ENCODE measurements at places on chromosomes 5 and 9. TPM values are rescaled to one million over a fixed set of nuclear protein-coding genes. Genes with fewer than 3 reads are reported as not detected.

GRCh38 chr5:138543730-138544104, 681 bp upstream of the ETF1 start:
- ATAC-seq: peak; percentile 72

GRCh38 chr9:130711469-130711868, 17.9 kb downstream of the EXOSC2 start:
- no peak for ATAC-seq

DNA sequence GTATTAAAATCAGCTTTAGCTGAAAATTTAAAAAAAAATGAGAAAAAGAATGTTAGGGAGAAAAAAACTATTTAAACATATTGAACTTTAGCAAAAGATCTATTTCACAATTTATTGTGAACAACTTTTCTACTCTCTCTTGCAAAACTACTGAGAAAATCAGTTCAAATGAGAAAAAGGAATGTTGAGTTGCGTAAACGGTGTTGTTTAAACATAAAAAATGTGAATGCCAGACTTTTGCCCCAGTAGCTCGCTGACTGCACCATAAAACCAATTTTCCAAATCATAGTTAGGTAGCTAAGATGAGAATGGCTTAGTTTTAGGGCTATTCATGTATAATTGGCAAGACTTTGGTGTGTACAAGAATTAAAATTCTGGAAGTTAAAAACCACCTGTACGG, 13.4 kb upstream of the RAD23B start:
- no peak for ATAC-seq

DNA sequence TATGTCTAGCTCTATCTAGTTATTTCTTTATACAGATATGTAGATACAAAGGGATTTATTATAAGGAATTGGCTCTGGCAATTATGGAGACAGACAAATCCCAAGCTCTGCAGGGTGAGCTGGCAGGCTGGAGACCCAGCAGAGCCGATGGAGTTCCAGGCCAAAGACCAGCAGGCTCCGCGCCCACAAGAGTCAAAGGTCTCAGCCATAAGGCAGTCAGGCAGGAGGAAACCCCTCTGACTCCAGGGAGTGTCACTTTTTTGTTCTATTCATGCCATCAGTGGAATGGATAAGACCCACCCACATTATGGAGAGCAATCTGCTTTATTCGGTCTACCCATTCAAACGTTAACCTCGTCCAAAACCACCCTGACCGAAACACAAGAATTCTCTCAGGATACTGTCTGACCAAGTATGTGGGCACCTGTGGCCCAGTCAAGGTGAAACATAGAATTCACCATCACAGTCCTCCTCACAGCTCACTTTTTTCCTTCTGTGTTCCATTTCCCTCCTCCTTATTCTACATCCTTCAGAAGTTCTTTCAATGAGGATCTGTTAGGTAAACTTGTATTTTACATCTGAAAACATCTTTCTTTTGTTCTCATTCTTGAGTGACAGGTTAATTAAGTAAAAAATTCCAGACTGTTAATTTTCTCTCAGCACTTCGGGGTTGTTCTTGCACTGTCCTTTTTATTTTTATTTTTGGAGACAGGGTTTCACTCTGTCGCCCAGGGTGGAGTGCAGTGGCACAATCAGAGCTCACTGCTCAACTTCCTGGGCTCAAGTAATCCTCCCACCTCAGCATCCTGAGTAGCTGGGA, 21.2 kb downstream of the RNF130 start:
- no peak for ATAC-seq

DNA sequence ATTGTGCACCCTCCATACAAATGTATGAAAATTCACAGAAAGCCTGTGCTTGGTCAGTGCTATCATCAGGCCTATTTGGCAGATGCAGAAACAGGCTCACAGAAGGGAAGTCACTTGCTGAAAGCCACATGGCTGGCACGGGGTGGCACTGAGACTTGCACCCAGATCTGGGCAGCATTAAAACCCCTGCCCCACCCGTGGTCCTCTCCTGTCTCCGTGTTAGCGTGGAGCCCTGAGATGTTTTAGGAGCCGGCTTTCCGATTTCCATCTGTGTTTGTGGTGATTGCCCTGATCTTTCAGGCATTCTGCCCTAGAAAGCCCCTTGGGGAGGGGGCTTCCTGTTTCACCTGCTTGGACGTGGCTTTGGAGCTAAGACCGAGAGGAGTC, 102.2 kb upstream of the IER5L start:
- ATAC-seq: no peak

DNA sequence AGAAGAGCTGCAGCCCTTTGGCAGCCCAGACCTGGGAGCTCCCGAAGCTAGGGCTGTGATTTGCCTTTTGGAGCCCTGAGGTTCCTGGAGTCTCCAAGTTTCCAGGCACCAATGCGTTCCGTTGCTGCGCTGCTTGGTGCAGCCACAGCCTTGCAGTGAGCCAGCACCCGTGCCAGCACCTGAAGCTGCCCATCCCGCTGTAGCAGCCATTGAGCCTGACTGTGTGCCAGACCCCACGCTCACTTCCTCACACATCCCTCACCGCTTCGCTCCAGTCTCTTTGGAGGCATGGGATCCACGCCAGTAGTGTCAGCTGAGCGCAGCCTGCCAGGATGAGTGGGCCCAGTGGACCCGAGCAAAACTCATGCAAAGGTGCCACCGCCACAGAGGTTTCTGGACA, 22.5 kb upstream of the C9orf72 start:
- no peak for ATAC-seq

- ATAC-seq: no peak
Observed at GRCh38 chr5:161546095-161546469, 443 bp downstream of the GABRB2 start.

- ATAC-seq: no peak
Observed at GRCh38 chr9:137918331-137919094, 40.9 kb downstream of the CACNA1B start.

GRCh38 chr9:137430723-137431415, 7.7 kb downstream of the NOXA1 start:
- ATAC-seq: no peak

GRCh38 chr5:175385691-175386362, 58.2 kb downstream of the DRD1 start:
- ATAC-seq: no peak

GRCh38 chr9:85067792-85068191, 398.3 kb downstream of the NTRK2 start:
- no peak for ATAC-seq

- ATAC-seq: peak; percentile 35
Observed at GRCh38 chr5:172380301-172380986, 73.9 kb downstream of the SH3PXD2B start.

DNA sequence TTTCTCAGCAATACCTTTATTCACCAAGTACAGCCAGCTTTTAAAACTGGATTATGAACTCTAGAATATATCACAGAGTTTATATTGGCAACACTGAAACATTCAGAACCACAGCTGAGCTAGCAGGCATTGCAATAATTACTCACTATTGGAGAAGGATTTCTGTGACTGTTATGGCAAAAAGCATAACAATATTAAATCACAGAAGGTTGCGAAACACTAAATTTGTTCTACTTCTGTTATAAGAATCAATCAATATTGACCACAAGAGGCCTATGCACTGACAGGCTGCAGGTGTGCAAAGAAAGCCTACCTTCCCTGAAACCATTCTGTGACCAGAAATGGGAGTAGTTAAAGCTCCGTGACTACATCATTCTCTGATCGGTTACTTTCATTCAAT, 59.2 kb downstream of the AP3B1 start:
- ATAC-seq: no peak

Gene DOK3
- 16.6 TPM for total RNA-seq

DNA sequence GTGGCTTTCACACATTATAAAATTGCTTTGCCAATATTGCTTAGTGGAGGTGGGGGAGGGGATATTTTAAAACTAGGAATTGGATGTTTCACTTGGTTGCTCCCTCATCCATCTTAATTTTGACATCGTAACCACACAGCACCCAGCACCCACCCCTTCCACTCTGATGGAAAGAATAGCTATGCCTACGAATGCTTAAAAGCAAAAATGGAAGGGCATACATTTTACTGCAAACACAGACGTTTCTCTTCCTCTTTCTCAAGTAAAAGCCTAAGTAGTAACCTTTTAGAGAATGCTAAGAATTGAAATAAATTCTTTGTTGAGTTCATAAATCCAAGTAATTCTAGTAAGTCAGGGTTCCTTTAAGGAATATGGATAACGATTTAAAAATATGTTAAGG, 69.9 kb downstream of the JAKMIP2 start:
- no peak for ATAC-seq

Gene FREM1
- total RNA-seq: 4.8 TPM

- no peak for ATAC-seq
Observed at GRCh38 chr9:31615966-31616365, 768.5 kb upstream of the ACO1 start.

DNA sequence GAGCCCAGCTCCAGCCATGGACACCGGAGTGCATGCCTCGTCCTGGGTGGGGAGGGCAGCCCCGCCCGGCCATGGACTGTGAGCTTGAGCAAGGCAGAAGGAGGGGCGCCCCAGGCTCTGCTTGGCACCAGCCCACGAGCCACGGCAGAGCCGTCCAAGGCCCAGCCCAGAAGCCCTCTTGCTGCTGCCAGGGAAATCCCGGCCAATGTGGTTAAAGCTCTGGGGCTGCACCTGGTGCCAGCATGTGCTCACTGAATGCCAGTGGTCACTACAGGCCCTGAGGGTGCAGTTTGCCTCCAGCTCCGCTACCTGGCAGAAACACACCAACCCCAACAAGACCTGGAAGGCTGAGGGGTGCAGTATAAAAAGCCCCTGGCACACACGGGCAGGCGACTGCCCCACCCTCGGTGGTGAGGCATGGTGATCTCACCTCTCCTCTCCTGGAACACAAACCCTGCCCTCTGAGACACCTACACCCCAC, 11.8 kb downstream of the BRD3 start:
- peak; percentile 95 for ATAC-seq

Gene OR2V1
- not detected for total RNA-seq

GRCh38 chr5:157924931-157925729, 66.2 kb upstream of the CLINT1 start:
- no peak for ATAC-seq

DNA sequence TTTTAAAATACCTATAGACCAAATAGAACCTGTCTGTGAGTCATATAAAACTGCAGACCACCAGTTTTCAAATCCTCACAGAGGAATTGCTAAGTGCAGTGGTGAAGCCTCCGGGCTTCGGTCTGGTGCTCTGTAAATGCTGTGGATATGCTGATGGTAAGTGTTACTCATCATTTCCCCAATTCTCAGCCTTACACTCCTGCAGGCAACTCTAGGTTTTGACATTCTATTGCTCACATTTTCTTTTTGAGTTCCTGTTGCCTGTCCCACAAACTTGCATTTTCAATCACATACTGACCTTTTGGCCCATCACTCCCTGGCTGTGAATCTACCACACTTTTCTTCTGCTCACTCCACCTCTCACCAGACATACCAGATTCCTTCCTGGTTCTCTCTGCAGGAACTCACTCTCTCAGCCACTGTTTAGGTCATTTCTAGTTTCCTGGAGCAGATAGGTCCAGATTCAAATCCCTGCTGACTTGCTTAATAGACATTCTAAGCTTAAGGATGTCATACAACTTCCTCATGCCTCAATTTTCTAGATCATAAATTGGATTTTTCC, 192.9 kb downstream of the RAB3C start:
- ATAC-seq: no peak

GRCh38 chr5:129921204-129921603, 16.9 kb downstream of the CHSY3 start:
- ATAC-seq: no peak

- ATAC-seq: no peak
Observed at GRCh38 chr5:176765687-176766086, 44.7 kb upstream of the UNC5A start.

Gene COL15A1
- total RNA-seq: 80.5 TPM

DNA sequence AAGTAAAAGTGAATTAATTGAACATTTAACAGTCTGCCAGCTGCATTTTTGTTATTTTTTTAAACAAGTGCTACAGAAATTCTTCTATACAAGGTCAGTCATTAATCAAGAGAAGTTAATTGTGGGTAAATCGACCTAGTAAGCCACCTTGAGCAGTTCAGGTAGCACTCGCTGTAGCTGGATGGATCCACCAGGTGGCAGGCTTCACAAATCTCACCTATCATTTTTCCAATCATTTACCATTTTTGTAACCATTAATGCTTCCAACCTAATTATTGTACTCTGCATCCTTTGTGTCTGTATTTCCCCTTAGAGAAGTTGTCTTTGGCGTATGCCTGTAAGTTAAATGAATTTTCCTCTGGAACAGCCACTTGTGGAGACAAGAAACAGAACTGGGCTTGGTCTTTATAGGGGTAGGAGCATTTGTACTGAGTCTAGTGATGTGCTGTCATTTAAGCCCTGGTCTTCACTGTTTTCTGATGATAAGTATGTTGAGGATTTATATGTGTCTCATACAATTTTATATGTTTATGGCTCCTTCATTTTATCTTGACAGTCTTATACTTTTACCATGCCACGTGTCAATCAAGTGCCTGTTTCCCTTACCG, 39.5 kb downstream of the CD180 start:
- no peak for ATAC-seq

DNA sequence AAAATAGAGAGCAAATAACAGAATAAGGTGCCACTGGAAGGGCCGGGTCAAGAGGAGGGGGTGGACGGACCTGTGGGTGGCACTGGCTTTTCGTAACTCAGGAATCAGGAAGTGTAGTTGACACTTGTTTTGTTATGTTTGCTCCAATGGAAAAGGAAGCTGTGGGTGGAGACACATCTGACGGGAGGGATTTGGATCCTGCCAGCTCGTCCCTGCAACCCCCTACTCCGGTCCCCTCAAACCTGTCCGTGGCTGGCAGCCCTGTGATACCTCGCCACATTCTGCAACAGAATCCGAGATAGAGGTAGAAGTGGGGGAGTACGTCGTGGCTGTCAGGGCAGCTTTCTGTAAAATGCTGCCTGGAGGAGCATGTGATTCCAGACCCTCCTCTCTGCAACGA, 104.2 kb upstream of the IER5L start:
- no peak for ATAC-seq

DNA sequence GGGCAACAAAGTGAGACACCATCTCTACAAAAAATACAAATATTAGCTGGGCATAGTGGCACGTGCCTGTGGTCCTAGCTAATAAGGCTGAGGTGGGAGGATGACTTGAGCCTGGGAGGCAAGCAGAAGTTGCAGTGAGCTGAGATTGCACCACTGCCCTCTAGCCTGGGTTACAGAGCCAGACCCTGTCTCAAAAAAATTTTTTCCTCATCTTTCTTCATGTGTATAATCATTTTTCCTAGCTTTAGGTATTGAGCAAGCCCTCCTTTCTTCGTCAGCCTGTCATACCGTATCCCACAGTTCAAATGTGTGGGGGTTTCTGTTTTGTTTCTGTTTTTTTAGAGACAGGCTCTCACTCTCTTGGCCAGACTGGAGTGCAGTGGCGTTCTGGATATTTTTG, 41.3 kb downstream of the EHMT1 start:
- ATAC-seq: peak; percentile 62

Gene FBP1
- total RNA-seq: 0.72 TPM

Gene SLC44A1
- total RNA-seq: 28.0 TPM

DNA sequence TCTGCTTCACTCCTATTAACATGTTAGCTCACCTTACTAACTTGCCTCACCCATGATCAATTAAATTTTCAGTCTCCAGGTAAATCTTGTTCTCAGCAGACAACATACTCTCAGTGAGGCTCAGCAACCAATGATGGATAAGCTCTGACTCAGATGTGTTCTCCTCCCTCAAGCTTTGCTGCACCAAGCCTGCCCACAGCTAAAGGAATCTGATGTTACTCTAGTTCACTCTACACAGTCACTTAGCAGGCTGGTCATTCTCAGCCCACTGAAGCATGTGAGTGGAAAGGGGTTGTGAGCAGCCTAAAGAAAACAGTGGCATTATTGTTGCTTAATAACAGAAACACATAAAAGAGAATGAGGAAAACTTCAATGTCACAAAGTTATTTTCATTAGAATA, 37.3 kb upstream of the CTNND2 start:
- ATAC-seq: no peak
